ENCODE measurements at places on chromosomes 16 and 17.

- DNase-seq: no peak
These were observed 7.9 kb upstream of the PAM16 start for GRCh38 chr16:4358831-4359561.

- DNase-seq: no peak
These were observed 37.9 kb downstream of the ELAC2 start for GRCh38 chr17:12979826-12980500.

GRCh38 chr16:88103581-88104188 is 152.5 kb downstream of the BANP start:
- DNase-seq: no peak

- no peak for DNase-seq
These were observed 5.7 kb downstream of the IRX5 start for GRCh38 chr16:54936201-54936978.

DNA sequence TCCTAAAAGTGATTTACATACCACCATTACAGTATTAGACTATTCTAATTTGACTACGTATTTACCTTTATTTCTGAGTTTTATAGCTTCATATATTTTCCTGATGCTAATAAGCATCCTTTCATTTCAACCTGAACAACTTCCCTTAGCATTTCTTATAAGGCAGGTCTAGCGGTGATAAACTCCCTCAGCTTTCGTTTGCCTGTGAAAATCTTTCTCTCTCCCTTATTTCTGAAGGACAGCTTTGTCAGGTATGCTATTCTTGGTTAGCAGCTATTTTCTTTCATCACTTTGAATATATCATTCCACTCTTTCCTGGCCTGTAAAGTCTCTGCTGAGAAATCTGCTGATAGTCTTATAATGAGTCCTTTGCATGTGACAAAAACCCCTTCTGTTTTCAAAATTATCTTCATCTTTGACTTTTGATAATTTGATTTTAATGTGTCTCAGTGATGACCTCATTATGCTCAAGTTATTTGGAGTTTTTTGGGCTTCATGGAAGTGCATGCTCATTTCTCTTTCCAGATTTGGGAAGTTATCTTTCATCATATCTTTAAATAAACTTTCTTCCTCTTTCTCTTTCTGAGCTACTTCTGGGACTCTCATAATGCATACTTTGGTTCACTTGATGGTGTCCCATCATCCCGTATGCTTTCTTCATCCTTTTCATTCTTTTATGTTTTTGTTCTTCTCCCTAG is 285.4 kb upstream of the PMFBP1 start:
- DNase-seq: no peak

- DNase-seq: no peak
These were observed 878 bp downstream of the TAOK1 start for GRCh38 chr17:29390851-29391631.

DNA sequence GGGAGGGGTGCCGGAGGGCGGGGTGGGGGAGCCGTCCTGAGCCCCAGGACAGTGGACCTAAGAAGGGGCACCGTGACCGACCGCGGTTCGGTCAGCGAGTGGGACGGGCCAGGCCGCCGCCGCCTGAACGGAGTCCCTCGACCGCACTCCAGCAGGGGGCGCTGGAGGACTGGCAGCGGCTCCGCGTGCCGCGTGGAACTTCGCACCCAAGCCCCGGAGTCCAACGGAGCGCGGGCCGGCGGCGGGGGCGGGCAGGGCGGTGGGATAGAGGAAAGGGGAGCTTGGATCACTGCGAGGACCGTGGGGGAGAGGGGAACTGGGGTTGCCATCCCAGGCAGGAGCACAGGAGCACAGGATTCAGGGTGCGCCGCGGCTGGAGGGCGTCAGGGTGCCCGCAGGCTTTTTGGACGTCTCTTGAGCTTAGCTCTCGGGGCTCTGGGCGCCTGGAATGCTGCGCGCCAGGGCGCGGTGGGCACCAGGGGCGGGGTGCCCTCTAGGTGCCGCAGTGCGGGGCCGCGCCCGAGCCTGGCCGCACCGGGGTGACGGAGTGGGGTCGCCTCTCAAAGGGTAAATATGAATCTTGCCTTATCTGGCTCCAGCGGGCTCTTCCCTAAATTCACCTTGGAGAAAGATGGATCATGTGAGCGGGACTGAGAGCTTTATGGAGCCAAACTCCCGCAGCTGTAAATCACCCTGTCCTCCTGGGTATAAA is 379 bp upstream of the OTOP2 start:
- DNase-seq: no peak

DNA sequence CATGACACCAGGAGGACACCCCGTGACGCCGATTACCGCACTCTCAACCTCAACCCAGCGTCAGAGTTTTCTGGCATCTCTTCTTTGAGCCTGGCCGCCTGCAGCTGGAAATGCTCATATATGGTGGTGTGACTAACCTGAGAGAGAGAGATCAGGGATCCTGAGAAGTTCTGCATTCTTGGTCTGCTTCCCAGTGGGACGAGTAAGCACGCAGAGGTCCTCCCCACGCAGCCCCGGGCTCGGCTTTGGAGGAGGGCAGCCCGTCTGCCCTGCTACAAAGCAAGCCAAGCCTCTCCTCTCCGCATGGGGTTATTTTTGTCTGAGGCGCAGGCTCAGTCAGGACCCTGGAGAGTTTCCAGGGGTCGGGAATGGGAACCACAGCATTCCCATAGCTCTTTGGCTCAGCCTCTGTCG is 16.5 kb downstream of the CRISPLD2 start:
- no peak for DNase-seq

GRCh38 chr17:8489841-8490240 is 54.2 kb downstream of the NDEL1 start:
- no peak for DNase-seq

GRCh38 chr17:40290629-40291280 is 3.1 kb downstream of the CDC6 start:
- DNase-seq: no peak

DNA sequence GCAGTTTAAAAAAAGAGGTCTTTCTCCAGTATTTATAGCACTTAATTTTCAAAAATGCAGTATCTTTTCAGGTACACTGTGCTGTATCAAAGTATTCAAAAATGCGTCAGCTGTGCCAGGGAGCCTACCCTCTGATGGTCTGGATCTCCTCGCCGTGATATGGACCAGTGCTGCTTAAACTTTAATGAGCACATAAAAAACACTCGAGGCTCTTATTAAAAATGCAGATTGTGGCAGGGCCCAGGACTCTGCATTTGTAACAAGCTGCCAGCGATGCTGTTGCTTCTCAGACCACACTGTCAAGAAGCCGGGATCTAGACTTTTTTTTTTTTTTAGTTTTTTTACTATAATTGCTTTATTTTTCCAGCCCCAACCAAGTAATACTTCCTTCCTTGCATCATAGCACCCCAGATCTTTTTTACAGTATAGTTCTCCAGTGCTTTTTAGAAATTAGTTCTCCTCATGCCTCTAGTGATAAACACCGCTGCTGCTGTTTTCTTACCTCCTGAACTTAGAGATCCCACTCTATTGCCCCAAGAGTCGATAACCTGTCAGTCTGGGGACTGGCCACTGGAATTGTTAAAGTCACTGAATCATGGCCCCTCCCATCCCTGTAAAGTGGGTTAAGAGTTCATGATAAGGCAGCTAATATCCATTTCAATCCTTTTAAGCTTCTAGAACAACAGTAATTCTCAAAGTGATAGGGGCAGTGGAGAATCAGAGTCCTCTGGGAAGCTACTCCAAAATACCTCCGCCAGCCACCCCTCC is 1.6 kb upstream of the SMARCD2 start:
- no peak for DNase-seq

GRCh38 chr17:8100763-8101162 is 13.2 kb upstream of the ALOX12B start:
- no peak for DNase-seq

DNA sequence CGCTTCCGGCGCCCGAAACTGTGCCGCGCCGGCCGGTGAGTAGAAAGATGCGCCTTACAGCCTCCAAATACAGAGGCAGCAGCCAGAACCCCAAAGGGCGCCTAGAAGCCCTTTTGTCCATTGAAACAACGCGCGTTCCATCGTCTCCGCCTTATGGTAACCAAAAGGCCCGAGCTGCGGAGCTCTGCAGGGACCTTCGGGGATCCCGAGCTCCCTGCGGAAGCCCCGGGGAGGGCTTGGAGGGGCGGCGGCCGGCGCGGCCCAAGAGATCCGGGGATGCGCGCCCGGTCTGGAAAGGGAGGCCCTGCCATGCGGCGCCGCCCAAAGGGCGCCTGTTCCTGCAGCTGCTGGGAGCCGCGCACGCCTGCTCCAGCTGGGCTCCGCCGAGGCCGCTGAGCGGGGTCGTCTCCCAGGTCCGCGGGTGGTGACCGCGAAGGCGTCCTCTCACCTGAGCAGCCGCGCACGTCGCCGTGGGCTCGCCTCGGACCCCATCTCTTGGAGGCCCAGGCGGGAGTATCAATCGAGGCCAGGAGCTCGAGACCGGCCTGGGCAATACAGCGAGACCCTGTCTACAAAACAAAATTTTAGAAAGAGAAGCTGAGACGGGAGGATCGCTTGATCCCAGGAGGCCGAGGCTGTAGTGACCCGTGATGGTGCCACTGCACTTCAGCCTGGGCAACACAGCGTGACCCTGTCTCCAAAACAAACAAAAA is 742 bp upstream of the FBXO31 start:
- no peak for DNase-seq

GRCh38 chr16:23968176-23968575 is 132.4 kb downstream of the PRKCB start:
- no peak for DNase-seq

DNA sequence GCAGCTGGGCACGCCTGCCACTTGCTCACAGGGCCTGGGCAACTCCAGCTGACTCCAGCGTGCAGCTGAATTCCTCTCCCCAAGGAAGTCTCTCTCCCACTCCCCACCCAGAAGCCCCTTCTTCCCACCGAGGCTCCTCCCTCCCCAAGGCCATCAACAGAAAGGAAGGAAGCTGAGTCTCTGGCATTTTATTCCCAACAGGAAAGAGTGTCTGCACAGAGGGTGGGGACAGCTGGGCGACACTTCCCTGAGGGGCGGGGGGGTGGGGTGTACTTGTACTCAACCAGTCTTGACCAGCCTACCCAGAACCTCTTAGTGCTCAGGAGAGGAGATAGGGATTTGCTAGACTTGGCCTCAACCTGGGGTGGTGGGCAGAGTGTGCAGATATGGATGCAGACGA is at the start of gene EXOC3L1:
Gene EXOC3L1 (minus strand): TSS at position 96 of the 400 bp plus-strand sequence. CDS start 460 bp downstream, outside the sequence.
- no peak for DNase-seq

DNA sequence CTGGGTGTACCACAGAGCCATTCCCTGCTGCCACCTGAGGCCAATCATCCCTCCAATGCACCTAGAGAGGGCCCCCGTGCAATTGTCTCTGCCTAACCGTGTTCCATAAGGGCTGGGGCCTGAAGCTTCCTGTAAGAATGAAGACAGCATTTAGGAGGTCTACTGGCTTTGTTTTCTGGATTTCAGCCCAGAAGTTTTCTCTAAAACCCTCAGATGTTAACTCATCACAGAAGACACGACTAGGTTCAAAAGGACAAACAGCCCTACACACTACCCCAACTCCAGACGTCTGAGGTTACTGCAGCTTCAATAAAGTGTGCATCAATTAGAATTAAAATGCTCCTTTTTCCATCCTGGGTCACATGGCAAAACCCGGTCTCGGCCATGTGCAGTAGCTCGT is 10.8 kb upstream of the DRG2 start:
- no peak for DNase-seq

GRCh38 chr17:58756246-58757161 is 850 bp downstream of the PPM1E start:
- DNase-seq: no peak

DNA sequence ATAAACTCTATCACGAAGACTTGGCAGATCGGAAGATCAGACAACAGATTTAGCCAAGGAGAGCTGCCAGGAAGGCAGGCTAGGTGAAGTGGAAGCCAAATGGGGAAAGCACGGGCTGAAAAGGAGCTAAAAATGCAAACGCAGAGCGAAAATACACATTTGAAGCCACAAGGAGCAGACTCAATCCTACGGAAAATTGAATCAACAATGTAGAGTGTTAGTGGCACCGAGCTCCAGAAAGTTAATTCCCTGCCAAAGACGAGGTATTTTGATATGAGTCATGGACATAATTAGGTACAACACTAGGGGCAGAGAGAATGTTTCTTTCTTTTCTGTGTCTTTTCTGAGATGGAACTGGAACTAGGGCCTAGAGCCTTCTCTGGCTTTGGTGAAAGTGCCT is 20.7 kb downstream of the GSG1L start:
- DNase-seq: no peak

DNA sequence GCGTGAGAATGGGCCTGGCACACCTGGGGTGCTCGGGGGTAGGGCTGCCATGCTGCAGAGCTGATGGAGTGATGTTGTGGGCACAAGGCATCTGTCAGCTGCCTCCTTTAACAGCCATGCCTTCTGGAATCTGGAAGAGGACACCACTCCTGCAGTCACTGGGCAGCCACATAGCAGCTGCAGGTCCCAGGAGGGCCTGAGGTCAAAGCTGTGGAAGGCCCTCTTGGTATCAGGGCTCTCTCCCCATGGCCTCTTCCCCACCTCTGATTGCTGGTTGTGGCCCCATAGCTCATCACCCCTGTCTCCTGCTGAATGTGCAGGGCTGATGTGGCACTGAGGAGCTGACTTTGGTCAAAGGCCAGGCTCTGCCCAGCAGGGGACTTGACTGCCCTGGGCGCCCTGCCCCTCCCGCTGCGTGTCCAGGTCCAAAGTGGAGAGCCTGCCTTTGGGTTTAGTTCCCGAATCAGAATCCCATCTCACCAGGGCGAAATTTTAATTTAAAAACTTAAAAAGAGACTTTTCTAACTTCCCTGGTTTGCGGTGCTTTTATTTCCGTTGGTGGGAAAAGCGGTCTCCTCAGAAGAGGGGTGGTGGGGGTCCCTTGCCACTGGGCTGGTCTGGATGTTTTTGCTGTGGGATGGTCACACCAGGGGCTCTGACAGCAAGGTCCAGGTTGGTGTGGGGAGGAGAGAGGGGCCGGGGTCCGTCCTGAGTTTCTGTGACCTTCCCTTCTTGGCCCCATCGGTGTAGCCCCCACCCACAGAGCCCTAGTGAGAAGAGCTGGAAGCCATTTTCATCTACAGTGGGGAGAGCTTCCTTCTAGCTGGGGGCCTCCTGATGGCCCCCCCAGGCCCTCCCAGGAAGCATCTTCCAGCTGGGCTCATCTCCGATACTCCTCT is 5.9 kb downstream of the UBALD2 start:
- no peak for DNase-seq

- no peak for DNase-seq
These were observed 5.7 kb upstream of the PHAF1 start for GRCh38 chr16:67104061-67104460.

GRCh38 chr17:47404875-47405274 is 81.1 kb downstream of the EFCAB13 start:
- no peak for DNase-seq

GRCh38 chr17:52419229-52419641 is 260.7 kb upstream of the CA10 start:
- no peak for DNase-seq

DNA sequence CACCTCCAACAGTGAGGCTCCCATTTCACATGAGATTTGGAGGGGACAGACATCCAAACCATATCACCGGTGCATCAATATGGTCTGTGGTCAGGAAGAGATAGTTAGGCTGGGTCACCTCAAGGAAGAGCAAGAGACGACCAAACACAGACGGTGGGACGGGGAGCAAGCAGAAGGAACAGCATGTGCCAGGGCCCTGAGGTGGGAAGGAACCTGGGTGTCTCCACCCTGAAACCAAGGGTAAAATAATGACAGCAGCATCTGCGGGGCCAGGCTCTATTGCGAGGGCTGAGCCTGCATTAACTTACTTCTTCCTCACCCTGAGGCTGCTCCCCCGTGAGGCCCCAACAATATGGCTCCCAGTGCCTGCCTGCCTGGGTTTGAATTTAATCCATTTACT is 8.9 kb upstream of the PRSS21 start:
- no peak for DNase-seq
